NCI-H345 (cell line): ENCODE measurements at places on chromosomes 1 and 21.
A peak's percentile ranks its signal among the peaks of the same experiment; 100 is the strongest.

- no peak for DNase-seq
These were observed 58.6 kb downstream of the XCL1 start for GRCh38 chr1:168634951-168635532.

- no peak for DNase-seq
These were observed 144.5 kb downstream of the C1orf21 start for GRCh38 chr1:184531296-184531695.

DNA sequence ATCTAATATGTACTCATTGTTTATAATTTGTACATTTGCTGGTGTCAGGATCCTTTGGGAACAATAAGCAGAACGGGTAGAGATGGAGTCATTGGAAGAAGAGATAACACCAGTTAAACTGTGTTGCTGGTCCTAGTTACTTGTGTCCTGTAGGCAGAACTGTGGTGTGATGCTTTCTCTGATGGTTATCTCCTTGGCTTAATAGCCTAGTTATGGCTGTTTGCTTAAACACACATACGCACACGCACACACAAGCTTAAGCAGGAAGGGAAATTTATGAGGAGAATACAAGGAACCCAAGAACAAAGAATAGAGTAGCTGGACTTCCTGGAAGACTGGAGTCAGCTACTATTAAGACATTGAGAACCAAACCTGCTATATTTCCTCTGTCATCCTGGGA, 5.7 kb upstream of the PKN2 start:
- no peak for DNase-seq

DNA sequence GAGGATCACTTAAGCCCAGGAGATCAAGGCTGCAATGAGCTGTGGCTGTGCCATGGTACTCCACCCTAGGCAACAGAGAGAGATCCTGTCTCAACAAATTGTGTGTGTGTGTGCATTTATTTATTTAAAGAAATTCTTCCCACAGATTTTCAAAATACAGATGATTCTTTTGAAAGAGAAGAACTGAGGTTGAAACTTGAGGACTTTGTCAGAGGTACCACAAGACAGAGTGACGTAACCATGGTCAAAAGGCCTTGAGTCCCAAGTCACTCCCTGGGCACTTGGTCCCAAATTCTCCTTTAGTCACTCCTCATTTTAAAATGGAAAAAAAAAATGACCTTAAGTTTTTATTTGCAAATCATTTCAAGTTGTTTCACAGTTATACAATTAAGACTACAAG, 57.4 kb downstream of the TIAM1 start:
- no peak for DNase-seq

DNA sequence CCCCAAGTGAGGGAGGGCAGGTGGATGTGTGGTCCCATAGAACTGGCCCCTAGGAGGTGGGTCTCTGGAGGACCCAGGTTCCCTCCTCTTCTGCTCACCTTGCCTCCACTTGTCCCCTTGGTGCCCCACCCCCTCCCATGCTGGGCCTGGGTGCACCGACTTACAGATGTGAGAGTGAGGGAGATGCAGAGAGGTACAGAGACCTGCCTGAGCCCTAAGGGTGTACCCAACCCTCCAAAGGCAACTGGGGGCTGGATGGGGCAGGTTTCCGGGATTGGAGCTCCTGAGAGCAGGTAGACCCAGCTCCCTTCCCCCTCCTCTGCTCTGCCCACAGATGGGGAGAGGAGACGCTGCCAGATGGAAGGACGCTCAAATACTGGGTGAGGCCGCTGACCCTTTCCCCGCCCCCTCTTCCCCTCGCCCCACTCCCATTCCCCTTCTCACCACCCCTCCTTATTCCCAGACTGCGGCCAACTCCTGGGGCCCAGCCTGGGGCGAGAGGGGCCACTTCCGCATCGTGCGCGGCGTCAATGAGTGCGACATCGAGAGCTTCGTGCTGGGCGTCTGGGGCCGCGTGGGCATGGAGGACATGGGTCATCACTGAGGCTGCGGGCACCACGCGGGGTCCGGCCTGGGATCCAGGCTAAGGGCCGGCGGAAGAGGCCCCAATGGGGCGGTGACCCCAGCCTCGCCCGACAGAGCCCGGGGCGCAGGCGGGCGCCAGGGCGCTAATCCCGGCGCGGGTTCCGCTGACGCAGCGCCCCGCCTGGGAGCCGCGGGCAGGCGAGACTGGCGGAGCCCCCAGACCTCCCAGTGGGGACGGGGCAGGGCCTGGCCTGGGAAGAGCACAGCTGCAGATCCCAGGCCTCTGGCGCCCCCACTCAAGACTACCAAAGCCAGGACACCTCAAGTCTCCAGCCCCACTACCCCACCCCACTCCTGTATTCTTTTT, 10.3 kb downstream of the TINAGL1 start:
- no peak for DNase-seq

DNA sequence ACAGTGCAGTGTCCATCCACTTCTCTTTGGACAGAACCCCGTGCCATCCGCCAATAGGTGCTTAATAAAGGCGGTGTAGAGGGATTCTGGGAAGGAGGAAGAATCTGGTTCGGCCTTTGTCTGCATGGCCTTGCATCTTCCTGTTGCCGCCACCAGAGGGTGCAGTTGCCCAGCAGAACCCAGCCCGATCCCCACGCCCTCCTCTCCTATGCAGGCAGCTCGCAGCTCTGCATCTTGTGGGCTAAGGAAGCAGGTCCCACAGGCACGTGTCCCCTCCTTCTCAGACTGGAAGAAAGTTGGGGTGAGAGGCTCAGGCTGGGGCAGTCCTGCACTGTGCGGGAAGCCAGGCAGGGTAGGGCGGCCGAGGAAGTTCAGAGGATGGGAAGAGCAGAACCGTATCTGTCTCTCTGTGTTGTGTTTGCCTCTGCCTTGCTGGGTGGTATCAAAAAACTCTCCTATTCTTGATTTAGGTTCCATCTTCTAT, 20.8 kb downstream of the NAV1 start:
- DNase-seq, result peak; percentile 79

DNA sequence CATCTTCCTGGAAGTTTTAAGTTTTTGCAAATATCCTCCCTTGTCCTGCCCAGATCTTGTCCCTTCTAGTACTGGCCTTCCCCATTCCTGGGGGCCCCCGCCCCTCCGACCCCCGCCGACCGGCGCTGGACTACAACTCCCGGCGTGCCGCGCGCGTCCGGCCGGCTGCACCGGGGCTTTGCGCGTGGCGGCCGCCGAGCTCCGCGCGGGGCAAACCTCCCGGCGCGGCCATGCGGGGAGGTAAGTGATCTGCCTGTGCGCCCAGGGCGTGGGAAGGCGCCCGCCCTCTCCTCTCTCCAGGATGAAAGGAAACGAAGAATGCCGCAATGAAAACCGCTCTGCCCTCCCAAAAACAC, 3.2 kb upstream of the SAMD13 start:
- peak; percentile 57 for DNase-seq

GRCh38 chr21:37565530-37566223, 199.1 kb downstream of the DYRK1A start:
- no peak for DNase-seq

- peak; percentile 1 for DNase-seq
These were observed 52.9 kb downstream of the CNIH3 start for GRCh38 chr1:224668984-224669383.

- no peak for DNase-seq
These were observed 44.5 kb downstream of the ZBTB8OS start for GRCh38 chr1:32605711-32606424.

DNA sequence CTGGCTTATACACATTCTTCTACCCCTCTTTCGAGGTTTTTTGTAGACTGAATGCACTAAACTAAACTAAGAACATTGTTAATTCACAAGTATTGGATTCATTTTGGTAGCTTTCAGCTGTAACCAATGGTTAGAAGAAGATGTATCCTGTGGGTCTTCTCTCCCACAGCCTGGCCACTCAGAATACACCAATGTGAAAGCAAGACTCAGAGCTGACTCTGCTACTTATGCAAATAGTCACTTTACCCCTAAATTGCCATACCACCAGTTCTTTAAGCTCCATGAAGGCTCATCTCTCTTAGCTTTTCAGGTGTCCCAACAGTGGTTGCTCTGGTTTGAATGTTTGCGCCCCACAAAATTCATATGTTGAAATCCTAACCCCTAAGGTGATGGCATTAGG, 60.1 kb downstream of the RGS13 start:
- DNase-seq, result no peak

- DNase-seq, result no peak
These were observed 37.9 kb downstream of the CDK18 start for GRCh38 chr1:205542367-205542766.

- peak; percentile 16 for DNase-seq
These were observed 95.4 kb downstream of the INTS7 start for GRCh38 chr1:211939876-211940468.

DNA sequence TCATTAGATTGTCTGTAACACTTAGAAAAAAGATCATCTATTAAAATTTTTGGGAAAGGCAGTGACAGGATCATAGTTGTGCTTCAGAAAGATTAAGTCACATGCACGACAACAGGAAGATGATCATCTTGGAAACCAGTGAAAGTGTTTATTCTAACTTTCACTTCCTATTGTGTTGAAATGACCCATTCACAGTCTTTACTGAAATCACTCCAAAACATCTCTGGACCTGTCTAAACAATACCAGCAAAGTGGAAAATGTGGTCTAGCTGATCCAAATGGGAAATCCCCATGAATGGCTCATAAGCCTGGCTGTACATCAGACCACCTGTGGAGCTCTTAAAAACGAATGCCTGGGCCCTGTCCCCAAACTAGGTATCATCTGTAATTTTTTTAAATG, 111.1 kb upstream of the ETV3 start:
- no peak for DNase-seq

GRCh38 chr1:186286615-186287315, 88.3 kb downstream of the TPR start:
- DNase-seq, result no peak

DNA sequence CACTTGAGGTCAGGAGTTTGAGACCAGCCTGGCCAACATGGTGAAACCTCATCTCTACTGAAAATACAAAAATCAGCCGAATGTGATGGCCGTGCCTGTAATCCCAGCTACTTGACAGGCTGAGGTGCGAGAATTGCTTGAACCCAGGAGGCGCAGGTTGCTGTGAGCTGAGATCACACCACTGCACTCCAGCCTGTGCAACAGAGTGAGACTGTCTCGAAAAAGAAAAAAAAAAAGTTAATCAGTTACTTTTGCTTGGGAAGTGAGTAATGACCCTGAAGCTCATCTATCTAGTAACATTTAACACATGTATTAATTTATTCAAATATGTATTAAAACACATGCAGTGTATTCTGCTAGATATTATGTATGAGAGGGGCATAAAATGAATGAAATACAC, 49.4 kb downstream of the ZNF326 start:
- no peak for DNase-seq

GRCh38 chr21:39796466-39796865, 51.5 kb downstream of the IGSF5 start:
- no peak for DNase-seq

DNA sequence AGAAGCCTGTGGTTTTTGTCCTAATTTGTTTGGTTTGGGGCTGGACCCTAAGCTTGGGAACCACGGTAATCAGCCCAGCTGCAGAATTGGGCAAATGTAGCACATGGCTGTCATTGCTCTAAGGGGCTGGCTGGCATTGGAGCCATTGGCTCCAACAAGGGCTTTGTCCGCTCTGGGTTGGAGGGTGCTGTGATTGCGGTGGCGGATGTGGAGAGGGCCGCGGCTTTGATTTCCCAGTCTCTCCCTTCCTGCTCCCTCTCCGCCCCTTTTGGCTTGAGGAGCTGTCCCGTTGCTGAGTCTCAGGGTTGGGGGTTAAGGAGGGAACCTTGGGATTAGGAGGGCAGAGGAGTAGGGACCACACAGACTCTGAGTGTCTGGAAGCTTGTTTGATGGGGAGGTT, 91.7 kb upstream of the CD34 start:
- DNase-seq, result no peak

GRCh38 chr1:111602974-111603373, 16.6 kb upstream of the RAP1A start:
- no peak for DNase-seq
